ENCODE measurements at places on chromosomes 11 and 22.

DNA sequence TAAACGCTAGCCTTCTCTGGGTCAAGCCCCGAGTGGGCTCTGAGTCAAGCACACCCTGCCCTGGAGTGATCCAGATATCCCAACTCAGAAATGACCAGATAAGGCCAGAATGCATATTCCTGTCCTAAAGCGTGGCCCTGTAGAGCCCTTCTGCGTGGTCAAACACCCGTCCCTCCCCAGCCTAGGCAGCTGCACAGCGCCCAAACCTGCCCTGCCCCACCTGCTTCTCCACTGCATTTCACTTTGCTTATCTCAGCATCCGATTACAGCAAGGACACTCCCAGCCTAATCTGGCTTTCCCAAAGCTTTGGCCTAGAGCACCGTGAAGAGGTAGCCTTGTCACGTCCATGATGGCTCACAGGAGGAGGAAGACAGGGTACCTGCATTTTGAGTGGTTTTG is 11.9 kb upstream of the TMPRSS4 start:
- no peaks in the 10 kb centered on the region for H3K36me3 ChIP-seq
- H3K4me3 ChIP-seq = no peak overlapping the region
- H3K4me1 ChIP-seq = peaks cover 6% of the 10 kb centered on the region
- no peak overlapping the region for H3K27ac ChIP-seq
- DNase-seq = no peak
- H3K27me3 ChIP-seq = no peaks in the 10 kb centered on the region

GRCh38 chr22:26713823-26714449 is 56.5 kb downstream of the MIAT start:
- no peaks in the 10 kb centered on the region for H3K4me1 ChIP-seq
- no peak overlapping the region for H3K27ac ChIP-seq
- no peak for DNase-seq
- H3K27me3 ChIP-seq = no peaks in the 10 kb centered on the region
- H3K4me3 ChIP-seq = no peak overlapping the region
- no peaks in the 10 kb centered on the region for H3K36me3 ChIP-seq

DNA sequence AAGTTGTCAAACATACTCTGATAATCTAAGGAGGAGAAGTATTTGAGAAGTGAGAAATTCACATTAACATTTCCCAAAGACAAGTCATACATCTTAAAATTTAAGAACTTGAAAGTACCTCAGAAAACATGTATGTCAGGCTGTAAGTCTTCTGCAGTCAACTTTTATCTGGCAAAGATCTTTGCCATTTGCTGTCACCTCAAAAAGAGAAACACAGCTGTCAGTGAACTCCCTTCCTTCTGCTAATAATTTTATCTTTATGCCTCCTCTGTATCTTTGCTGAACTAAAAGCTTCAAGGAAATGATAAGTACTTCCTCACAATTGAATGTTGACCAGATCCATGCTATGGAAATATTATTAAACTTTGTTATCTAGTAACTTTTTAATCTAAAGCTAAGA is 18.7 kb downstream of the TTC17 start:
- no peak overlapping the region for H3K27ac ChIP-seq
- no peak for DNase-seq
- peaks cover 5% of the 10 kb centered on the region for H3K4me1 ChIP-seq
- H3K36me3 ChIP-seq = no peaks in the 10 kb centered on the region
- H3K4me3 ChIP-seq = no peak overlapping the region
- no peaks in the 10 kb centered on the region for H3K27me3 ChIP-seq

- no peak overlapping the region for H3K27ac ChIP-seq
- no peaks in the 10 kb centered on the region for H3K4me1 ChIP-seq
- H3K36me3 ChIP-seq = no peaks in the 10 kb centered on the region
- no peaks in the 10 kb centered on the region for H3K27me3 ChIP-seq
- no peak overlapping the region for H3K4me3 ChIP-seq
- no peak for DNase-seq
These were observed 14.4 kb downstream of the RTN4RL2 start for GRCh38 chr11:57474803-57475115.

- no peaks in the 10 kb centered on the region for H3K27me3 ChIP-seq
- H3K27ac ChIP-seq = no peak overlapping the region
- no peaks in the 10 kb centered on the region for H3K36me3 ChIP-seq
- DNase-seq = no peak
These were observed 210.5 kb downstream of the CTTN start for GRCh38 chr11:70608568-70609470.

GRCh38 chr22:35434061-35434710 is 34.2 kb downstream of the MCM5 start:
- no peak for DNase-seq
- H3K36me3 ChIP-seq = peaks cover 3% of the 10 kb centered on the region
- no peak overlapping the region for H3K4me3 ChIP-seq
- H3K4me1 ChIP-seq = no peaks in the 10 kb centered on the region
